ENCODE measurements at places on chromosomes 3 and 15.

- DNase-seq, result peak; percentile 66
These were observed 81.6 kb upstream of the LRRFIP2 start for GRCh38 chr3:37255990-37256308.

- peak; percentile 5 for DNase-seq
These were observed 85.0 kb upstream of the CNTN6 start for GRCh38 chr3:1007866-1008265.

- peak; percentile 44 for DNase-seq
These were observed 9.5 kb downstream of the RPS17 start for GRCh38 chr15:82530606-82531379.

DNA sequence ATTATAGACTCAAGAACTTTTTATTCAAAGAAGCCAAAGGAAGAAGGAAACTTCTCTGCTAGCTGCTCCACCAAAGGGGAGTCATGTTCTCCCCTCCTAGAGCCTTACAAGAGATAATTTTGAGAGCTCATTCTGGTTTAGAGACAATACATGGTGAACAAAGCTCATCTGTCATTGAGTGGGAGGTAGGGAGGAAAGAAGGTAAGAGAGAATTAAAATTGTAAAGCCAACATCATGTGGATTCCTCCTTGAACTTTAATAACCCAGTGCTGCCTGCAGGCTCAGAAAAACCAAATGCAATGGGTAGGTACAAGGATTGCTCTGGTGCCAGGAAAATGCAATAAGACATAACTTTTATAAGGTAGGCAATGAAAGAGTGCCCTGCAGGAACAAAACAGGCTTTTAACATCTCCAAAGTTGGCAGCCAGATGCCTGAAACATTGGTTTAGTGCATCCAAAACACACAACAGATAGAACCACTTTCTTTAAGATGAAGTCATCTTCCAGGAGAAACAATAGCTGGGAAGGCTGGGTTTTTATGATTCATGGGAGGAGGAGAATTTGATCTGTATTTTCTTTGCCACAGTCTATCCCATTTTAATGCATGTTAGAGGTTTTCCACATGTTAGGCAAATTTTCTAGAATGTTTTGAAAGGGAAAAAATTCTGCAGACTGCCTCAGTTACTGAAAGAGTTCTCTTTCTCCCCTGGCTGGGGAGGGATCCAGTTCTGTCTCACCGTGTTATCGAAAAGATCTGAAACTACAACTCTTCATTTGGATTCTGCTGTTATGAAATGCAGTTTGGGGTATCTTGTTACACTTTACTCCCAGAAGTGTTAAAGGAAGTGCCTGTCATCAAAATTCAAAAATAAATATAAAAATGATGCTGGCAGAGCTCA, 11.3 kb upstream of the ARHGEF3 start:
- DNase-seq, result no peak

- no peak for DNase-seq
These were observed 27.9 kb downstream of the ZNF710 start for GRCh38 chr15:90029024-90029423.

- no peak for DNase-seq
These were observed 115.6 kb upstream of the PLXNA1 start for GRCh38 chr3:126867190-126867862.

- DNase-seq, result peak; percentile 78
These were observed 58.7 kb upstream of the PLXND1 start for GRCh38 chr3:129665024-129665768.

- peak; percentile 41 for DNase-seq
These were observed 16.6 kb upstream of the EHHADH start for GRCh38 chr3:185270262-185270955.

- peak; percentile 51 for DNase-seq
These were observed 603.7 kb upstream of the ALCAM start for GRCh38 chr3:104763007-104763406.

- peak; percentile 90 for DNase-seq
These were observed 24.5 kb downstream of the MB21D2 start for GRCh38 chr3:192892981-192893700.

- DNase-seq, result peak; percentile 13
These were observed 313.4 kb upstream of the NECTIN3 start for GRCh38 chr3:110758208-110758607.

- DNase-seq, result no peak
These were observed 16.9 kb upstream of the TMOD3 start for GRCh38 chr15:51812598-51812997.

DNA sequence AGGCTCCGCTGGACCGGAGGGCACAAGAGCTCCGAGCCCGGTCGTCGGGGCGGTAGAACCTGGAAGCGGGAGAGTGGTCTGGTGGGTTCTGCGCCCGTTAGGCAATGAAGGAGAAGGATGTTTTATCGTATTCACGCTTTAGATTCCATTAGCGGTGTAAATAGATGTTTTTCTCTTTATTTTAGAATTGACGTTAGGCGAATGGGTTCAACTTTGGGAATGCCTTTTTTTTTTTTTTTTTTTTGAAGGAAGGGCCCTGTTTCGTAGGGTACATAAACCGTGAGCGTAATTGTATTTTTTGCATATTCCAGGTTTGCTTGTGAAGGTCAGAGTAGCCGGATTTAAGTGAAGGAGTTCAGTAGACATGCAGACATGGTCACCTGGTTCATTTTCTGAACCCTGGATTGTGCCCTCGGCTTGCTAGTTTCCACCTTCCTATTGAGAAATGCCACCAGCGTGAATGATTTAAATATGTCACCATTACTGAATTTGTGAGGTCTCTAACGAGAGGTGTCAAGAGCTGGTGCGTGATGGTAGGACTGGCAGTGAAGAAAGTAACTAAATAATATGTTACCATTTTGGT, 808 bp downstream of the RBM6 start:
- DNase-seq, result no peak

DNA sequence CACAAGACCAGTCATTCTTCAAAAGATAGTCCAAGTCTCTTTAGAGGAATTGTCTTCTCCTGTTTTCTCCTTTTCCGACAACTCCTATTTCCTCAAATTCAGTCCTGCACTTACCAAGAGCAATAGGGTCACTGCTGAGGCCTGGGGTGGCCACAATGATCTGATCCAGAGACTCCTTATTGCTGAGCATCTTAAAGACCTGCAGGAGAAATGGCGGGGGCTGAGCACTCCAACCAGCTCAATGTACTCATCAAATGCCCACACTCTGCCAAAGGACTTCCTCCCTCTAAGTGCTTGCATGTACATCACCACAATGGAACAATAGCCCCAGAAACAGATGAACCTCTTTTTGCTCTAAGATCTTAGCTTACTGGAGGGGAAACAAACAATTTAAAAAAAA, 9.6 kb downstream of the UBL7 start:
- DNase-seq, result no peak

DNA sequence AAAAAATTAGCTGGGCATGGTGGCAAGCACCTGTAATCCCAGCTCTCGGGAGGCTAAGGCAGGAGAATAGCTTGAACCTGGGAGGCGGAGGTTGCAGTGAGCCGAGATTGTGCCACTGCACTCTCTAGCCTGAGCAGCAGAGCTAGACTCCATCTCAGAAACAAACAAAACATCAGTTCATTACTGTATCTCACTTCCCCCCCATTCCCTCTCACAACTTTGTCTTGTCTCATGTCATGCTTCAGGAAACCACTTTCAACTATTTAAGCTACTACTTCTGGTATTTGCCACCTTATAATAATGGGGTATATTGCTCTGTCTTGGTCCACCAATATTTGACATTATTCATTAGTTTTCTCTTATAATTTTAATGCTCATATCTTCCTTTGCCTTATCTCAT, 26.2 kb downstream of the PIK3CA start:
- no peak for DNase-seq

Data from AG10803 (cell line).